Stimulated activated CD4-positive, alpha-beta T cell treated with anti-CD3 and anti-CD28 coated beads, Interleukin-1b, Interleukin-23, amount 100 ng/mL, for 1 hour (primary cell): ENCODE measurements at places on chromosomes 4 and X.

GRCh38 chrX:21764008-21764407 lies 6.1 kb upstream of the SMPX start:
- no peak for DNase-seq

DNA sequence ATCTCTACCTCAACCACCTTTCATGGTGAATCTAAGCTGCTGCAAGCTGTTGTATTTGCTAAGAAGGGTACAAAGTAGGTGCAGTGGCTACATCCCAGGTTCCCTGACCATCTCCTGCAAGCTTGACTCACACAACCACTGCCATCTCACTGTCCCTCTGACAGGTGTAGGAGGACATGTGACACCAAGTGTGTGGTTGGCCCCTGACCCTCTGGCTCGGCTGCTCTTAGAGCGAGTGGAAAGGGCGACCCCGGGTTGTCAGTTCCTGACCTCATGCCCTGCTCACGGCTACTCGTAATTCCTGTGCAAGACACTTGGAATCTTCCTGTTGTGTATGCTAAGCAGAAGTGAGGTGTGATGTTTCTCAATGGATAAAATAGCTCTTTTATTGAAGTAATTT lies 184.4 kb downstream of the DCLK2 start:
- DNase-seq, result no peak

DNA sequence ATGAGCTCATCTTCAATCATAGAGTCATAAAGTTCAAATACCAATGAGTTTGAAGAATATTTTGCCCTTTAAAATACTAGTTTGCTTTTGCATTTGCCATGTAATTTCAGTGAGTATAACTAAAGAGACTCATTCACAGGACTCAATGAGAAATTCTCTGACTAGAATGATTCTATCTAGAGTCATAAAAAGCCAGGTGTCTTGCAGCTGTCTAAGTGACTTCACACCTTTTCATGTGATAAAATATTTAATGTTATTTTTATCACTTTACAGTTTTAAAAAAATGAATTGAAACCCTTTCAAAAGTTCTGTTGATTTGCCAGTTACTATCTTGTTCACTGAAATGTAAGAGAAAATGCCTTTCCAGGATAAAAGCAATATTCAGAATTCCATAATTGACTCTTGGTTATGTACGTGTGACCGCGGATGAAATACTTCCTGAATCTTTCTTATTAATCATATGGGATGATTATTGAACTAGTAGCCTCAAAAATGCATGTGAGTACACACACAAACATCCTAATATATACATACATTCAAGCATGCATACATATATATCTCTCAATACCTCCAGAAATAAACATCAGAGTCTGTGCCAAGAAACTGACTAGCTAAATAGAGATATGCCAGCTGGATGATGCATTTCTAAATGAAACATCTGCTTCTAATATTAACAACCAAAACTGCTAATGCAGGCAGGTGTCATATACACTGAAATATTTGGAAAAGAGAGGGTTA lies 87.0 kb downstream of the GABRB1 start:
- DNase-seq, result no peak

GRCh38 chr4:185869427-185869826 lies 57.4 kb upstream of the SORBS2 start:
- no peak for DNase-seq

DNA sequence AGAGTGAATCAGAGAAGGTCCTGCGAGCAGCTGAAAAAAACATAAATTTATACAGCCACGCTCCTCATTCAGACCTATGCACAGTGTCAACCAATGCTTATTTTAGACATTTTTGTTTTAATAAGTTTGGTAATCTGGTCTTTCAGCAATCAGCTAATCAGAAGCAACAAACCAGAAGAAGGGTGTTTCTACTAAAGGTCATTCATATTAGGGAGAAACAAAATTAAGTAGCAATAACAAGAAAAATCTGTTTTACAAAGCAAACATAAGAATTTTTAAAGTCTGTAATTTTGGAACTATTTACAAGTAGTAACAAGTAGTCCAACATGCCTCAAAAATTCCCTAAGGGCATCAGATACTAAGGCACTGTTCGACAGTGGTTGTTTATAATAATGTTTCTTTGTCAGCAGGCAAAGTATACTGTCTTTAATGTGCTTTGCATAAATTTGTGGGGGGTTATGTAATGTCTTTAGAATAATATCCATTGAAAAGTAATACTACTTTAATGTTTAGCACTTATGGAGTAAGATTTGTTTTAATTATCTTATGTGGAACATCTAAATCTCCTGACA lies 82.8 kb downstream of the PHOX2B start:
- DNase-seq, result no peak

DNA sequence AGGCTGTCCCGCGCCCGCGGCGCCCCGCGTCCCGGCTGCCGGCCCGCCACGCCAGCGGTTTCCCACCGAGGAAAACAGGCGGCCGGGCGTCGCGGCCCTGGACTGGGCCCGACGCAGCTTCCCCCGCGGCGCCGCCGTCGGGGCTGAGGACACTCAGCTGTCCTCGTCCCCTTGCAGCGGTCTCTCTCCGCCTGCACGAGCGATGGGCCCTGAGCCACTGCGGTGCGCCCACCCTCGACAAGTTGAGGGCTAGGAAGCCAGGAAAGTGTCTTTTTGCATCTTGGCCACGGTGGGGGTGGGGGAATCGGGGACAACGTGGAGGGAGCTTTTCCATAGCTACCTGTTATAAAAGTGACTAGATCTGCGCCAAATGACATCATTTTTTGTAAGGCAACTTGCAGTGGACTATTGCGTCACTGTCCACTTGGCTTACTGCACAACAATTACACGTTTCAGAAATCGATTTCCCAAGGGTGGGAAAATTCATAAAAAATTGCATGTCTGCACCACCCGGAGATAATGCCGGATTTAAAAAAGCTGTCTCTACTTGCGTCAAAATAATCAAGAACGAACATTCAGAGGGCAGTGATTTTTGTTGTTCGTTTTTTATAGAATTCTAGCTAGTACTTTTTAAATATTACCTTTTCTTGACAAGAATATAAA lies 1.1 kb downstream of the KLHL15 start:
- peak; percentile 3 for DNase-seq

DNA sequence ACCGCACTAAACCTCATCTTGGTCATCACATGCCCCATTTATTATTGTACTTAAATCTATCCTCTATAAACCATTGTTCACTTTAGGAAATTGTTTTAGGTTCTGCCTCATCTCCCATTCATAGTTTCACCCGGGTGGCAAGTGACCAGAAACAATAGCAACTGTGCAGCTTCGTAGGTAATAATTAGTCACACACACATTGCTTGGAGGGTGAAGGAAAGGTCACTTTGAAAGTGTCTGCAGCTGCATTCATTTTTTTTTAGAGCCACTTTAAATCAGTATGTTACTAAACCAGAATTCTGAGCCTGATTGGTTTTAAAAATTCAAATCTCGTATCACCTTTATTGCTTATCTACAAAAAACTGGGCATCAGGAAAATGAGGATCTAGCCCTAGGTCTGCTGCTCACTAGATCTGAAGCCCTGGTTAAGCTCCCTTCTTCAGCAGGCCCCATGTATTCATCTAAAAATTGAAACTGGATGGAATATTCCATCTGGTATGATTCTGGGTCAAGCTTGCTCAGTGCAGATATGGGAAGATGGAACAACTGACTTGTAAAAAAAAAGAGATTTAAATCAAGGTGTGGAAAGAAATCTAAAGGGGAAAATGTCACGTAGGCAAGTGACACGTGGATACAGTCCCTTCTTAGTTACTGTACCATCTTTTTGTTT lies 62.4 kb downstream of the LIMCH1 start:
- DNase-seq, result no peak

- no peak for DNase-seq
Observed at GRCh38 chr4:68147079-68147478, 17.4 kb upstream of the TMPRSS11F start.

DNA sequence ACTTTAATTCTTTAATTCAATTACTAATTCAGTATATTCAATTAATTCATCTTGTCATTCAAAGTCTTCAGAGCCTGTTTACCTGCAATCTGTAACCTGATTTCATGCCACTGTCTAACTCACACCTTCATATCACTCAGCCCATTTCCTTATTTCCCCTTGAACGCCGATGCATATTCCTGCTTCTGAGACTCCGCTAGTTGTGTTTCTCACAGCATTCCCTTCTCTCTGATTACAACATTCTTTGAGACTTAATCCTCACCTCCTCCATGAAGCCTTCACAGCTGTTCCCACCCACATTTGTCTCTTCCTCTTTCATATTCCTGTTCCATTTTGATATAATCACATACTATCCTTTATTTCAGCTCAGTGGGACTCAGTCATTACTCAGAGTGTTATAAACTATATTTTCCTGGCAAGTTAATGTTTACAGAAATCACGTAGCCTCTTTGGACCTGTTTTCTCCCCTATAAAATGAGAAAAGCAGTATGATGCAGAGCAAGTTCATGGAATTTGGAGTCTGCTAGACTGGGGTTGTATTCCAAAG lies 69.0 kb downstream of the MAP9 start:
- no peak for DNase-seq

DNA sequence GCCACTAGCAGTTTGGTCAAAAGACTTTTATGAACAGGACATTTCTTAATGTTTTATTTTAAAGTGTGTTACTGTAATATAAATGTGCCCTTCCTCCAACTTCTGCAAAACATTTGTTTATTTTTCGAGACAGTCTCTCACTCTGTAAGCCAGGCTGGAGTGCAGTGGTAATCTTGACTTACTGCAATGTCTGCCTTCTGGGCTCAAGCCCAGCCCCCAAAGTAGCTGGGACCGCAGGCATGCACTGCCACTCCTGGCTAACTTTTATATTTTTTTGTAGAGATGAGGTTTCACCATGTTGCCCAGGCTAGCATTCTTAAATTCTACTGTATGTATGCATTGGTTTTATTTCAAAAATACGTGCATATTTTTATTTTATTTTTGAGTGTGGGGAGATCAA lies 1201.9 kb downstream of the STIM2 start:
- no peak for DNase-seq

GRCh38 chr4:184331268-184331995 lies 113.8 kb upstream of the ENPP6 start:
- DNase-seq, result no peak

- peak; percentile 10 for DNase-seq
Observed at GRCh38 chr4:113355550-113356371, 306.3 kb downstream of the ANK2 start.

DNA sequence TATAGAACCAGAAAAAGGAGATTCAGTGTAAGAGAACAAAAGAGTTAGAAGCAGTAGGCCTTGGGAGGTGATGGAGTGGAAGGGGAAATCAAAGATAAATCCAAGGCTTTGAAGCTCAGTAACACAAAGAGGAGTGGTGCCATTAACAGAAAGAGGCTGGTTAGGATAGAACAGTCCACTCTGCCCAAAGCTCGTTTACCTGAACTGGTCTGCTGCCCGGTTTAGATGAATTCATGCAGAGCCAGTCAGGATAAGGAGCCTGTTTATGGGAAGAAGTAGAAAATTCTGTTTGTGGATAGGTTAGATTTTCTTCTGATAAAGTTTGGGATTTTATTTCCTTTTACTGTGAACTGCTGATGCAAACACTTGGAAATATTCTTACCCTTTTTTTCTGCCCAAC lies 80.6 kb downstream of the HMGB2 start:
- no peak for DNase-seq

- no peak for DNase-seq
Observed at GRCh38 chr4:152951348-152951747, 15.2 kb downstream of the FHDC1 start.

DNA sequence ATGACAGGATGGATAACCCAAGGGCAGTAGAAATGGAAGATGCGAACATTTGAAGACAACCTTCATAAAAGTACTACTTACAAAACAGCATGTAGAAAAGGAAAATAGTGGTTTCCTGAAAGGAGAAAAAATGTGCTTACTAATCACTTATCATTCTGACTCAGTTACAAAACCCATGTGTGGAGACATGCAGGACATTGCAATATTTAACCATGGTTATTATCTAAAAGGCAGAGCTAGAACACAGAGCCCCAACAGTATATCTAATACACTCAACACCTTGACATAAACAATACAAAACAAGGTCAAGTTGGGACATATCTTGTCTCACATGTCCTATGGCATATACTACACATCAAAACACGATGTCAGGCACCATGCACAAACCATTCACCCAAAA lies 55.9 kb downstream of the EIF4E start:
- DNase-seq, result no peak

GRCh38 chr4:17030543-17030942 lies 132.1 kb upstream of the LDB2 start:
- no peak for DNase-seq

GRCh38 chrX:28848707-28849106 lies 261.5 kb downstream of the IL1RAPL1 start:
- no peak for DNase-seq

DNA sequence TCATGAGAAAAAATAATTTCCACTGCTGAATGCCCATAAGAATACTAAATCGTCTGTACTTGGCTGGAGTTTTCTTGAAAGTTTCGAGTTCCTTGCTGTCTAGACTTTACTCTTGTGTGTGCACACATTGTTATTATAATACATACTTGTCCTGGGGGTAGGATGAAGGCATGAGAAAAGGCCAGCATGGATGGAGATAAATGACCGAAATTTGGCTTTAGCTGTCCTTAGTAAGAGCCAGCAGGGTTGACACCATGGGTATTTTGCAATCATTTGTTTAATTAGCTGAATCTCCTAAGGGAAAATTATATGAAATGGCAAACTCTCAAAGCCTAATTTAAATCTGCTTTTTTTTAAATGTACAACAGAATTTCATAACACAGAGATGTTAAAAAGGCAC lies 641.6 kb downstream of the ADGRL3 start:
- DNase-seq, result no peak

DNA sequence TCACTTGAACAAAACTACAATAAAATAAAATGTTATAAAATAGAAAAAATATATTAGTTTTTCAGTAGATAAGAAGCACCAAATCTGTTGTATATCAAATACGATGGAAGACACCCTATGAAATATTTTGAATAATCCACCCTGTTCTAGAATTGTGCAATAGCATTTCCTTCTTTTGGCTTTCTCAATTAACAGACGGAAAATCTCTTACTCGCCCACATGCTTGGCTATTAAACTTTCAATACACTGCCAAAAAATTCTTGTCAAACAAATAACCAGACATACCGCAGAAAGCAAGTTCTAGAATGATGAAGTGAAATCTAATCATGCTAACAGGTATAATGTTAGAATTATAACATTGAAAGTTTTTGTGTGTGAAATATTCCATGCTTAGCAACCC lies 671.6 kb upstream of the SLIT2 start:
- no peak for DNase-seq
